ENCODE measurements at places on chromosomes 1 and 21.

- DNase-seq, result no peak
Measured at GRCh38 chr1:11059155-11059967, 457 bp downstream of the SRM start.

- DNase-seq, result no peak
Measured at GRCh38 chr21:27633631-27634030, 666.7 kb upstream of the ADAMTS5 start.

DNA sequence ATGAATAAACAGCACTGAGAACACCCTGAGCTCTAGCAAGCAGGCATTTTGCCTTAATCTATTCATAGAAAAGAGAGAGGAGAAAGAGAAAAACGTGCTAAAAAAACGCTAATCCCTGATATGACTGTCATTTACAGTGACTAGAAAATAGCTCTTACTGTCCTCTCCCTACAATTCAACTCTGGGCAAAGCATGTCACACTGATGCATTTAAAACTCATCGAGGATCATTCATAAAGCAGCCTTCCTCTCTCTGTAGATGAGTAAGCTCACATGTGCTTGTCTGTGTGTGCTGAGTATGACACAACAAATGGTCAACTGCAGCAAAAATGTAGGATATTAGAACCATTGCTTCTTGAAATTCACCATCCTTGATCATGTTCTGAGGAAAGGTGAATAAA is 109.0 kb downstream of the SGIP1 start:
- no peak for DNase-seq

DNA sequence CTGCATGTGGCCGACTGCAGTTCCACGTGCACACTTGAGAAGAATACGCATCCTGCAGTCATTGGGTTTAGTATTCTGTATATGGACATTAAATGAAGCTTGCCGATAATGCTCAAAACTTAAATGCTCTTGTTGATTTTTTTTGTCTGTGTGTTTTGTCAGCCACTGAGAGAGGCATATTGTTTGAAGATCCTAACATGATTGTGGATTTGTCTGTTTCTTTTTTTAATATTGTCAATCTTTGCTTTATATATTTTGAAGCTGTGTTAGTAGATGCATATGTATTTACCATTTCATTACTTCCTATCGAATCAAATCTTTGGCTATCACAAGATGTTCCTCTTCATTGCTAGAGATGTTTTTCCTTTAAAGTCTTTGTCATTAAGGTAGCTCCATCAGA is 73.2 kb downstream of the FHAD1 start:
- no peak for DNase-seq

DNA sequence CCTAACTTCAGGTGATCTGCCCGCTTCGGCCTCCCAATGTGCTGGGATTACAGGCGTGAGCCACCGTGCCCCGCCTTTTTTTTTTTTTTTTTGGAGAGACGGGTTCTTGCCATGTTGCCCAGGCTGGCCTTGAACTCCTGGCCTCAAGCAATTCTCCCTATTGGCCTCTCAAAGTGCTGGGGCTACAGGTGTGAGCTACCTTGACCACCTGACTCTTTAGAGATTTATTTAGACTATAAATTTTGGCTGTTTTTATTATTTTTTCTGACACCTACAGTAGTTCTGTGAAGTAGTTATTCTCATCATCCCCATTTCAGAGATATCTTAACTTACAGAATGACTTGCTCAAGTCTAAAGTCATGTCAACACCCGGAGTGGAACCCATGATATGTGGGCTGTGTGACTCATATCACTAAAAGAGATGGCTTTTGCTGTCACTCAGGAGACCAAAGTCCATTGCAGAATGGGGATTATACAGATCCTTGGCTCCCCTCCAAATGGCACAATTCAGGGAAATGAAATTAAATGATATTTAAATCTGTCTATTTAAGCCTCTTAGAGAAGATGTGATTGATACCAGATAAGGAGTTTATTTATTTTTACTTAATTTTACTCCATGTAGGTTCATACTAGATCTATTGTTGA is 93.2 kb downstream of the CTH start:
- DNase-seq, result no peak

DNA sequence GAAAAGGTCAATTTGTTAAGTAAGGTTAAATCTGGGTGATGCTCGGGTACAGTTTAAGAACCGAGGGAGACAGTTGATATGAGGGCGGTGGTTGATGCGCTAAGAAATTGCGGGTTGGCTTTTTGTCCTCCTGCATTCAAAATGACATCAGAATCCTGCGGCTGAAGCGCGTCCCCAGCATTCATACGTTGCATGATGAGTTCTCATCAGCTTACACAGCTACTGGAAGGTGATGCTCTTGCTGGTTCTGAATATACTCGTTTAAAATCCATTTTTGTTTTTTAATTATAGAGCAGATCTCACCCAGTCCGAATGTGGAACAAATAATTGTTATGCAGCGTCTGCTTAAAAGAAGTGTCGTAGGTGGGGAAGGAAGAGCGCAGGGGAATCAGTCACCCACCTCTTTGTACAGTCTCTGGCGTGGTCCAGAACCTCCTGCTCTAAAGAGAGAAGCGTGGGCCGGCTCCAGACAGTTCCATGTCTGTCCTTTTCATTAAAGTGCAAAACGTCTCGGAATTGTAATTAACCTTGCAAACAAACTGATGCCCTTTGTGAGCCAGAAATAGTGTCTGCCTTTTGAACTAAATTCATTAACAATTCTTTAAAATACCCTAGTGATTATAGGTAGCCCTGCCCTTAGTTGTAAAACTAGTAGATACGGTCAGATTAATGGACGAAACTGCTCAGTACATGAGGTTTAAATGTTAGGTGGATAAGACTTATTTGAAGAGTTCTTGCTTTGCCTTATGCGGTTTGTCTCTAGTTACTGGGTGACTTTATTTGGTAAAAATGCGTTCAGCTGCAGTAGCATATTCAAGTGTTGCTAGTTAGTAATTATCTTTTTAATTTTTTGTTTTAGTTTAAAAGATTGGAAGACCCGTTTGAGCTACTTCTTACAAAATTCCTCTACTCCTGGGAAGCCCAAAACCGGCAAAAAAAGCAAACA is 741 bp downstream of the RGS2 start:
- DNase-seq, result no peak

- DNase-seq, result no peak
Measured at GRCh38 chr1:221886743-221887414, 145.0 kb upstream of the DUSP10 start.

DNA sequence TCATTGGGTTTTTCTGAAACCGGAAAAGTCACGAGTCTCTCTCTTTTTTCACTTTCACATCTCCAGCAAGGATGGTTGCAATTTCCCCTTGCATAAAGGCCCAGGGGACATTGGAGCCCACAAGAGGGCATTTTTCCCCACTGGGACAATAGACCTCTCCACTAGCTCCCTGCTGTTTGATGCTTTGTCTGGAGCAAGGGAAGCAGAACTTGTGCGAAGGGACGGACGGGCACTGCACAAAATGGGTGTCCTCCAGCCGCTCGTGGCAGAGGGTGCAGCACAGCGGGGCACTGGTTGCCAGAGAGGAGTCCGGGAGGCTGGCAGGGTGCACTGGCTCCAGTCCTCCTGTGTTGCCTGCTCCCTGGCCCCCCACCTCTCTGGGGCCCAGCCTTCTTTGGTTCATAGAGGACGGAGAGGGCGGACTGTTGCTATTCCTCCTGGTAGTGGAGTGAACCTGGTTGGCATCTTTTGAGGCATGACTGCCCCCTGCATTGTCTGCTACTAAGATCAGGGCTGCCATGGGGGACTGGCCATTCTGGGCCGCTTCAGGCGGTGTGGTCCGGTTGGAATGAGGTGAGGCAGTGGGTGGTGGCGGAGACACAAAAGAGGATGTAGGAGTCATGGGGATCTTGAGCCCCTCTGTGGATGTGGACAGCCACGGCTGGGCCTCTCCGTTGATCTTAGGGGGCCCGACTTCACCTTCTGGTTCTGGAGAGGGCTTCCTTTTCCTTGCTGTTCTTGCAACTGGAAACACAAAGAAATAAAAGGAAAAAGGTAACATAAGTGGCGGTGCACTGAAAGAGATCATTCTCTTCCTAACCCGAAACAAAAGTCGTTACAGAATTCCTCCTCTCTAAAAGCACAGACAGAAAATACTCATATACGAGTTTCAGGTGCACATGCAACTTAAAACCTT is 2.6 kb downstream of the IRF2BP2 start:
- no peak for DNase-seq

GRCh38 chr1:32023351-32023750 is 9.7 kb downstream of the KHDRBS1 start:
- DNase-seq, result no peak

- no peak for DNase-seq
Measured at GRCh38 chr1:175419684-175420517, 227.3 kb upstream of the KIAA0040 start.

GRCh38 chr1:30014031-30014430 is 709.4 kb downstream of the MATN1 start:
- no peak for DNase-seq

- no peak for DNase-seq
Measured at GRCh38 chr1:115164484-115164883, 75.2 kb upstream of the TSPAN2 start.

- no peak for DNase-seq
Measured at GRCh38 chr1:46133181-46133658, 791 bp upstream of the PIK3R3 start.

- DNase-seq, result no peak
Measured at GRCh38 chr1:41641941-41642527, 157.6 kb upstream of the EDN2 start.

- no peak for DNase-seq
Measured at GRCh38 chr1:116569776-116570357, 959 bp downstream of the CD58 start.

DNA sequence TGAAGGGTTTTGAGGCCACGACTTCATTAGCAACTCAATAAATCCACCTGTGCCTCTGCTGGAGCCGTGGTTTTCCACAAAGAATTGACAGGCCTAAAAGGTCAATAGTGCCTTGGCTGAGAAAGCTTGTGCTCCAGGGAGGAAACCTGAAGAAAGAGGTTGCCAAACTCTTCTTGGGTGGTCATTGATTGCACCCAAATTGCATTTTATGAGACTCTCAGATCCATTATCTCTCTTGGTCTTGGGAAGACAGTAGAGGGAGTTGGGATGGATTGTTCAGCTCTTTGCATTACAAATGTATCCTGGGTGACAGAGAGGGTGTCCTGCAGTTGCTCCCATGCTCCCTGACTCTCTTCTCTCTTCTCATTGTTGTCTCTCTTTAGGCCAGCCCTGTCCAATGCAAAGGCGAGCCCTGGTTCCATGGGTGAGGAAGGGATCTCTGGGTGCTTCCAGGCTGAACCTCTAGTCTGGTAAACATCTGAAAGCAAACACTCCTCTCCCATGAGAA is 46.1 kb upstream of the HTR1D start:
- no peak for DNase-seq

- no peak for DNase-seq
Measured at GRCh38 chr1:169025412-169025811, 81.1 kb upstream of the ATP1B1 start.

All from stimulated activated CD4-positive, alpha-beta T cell treated with anti-CD3 and anti-CD28 coated beads, Interleukin-1b, Interleukin-23, amount 100 ng/mL, for 1 hour (primary cell).